ENCODE measurements at places on chromosomes 3 and 15. TPM values are rescaled to one million over a fixed set of nuclear protein-coding genes. Genes with fewer than 3 reads are reported as not detected.

DNA sequence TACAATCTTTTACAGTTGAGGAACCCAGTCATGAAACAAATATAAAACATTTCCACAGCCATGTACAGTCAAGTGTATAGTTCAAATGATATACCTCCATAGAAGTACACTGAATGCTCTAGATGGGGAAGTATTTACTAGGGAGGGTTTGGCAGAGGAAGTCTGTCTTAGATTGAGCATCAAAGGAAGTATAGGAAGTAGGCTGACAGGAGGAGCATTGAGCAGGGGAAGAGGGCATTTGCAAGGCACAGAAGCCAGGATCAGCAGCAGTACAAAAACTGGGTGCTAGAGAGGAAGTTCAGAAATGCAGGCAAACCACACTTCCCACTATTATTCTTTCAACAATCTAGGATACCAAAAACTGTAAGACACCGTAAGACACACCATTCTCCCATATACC is 122.6 kb downstream of the ANO10 start:
- H3K36me3 ChIP-seq, result peaks cover 2% of the 10 kb centered on the region
- peak overlapping the region; percentile 1 for H3K27ac ChIP-seq
- no peak for DNase-seq
- no peak overlapping the region for H3K4me3 ChIP-seq
- H3K27me3 ChIP-seq, result no peaks in the 10 kb centered on the region

MASP1 gene
- not detected for total RNA-seq

- H3K4me1 ChIP-seq, result peaks cover 5% of the 10 kb centered on the region
- DNase-seq, result no peak
- H3K27ac ChIP-seq, result no peak overlapping the region
- H3K4me3 ChIP-seq, result no peak overlapping the region
Measured at GRCh38 chr15:31501536-31502157, 175.0 kb downstream of the KLF13 start.

DNA sequence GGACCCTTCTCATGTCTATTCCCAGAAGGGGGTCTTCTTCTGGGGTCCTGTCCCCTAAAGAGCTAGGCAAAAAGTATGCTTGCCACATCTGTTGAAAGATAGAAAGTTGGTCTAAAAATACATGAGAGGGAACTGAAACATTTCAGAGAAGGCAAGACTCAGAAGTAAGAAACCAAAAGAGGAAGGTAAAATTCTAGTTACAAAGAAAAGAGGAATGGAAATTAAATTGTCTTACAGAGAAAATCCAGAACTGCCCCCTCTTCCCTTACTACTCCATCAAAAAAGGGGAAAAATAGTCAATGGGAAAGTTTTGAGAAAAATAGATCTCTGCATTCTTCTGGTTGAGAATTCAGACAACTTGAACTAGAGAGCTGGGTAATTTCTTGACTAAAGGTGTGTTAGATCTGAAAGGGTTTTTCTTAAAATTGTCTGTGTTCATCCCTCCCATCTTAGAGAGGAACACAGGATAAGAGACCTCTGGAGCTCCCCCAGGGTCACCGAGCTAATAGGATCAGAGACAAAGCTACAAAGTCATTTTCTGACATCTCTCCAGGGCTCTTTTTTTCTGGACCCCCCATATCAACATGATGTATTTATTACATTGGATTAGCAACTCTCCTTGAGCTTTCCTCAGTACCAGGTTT is 32.3 kb upstream of the CCR2 start:
- no peak for DNase-seq
- no peaks in the 10 kb centered on the region for H3K36me3 ChIP-seq
- no peak overlapping the region for H3K27ac ChIP-seq
- peaks cover 4% of the 10 kb centered on the region for H3K27me3 ChIP-seq

THBS1 gene
- total RNA-seq, result 0.54 TPM

GRCh38 chr15:79602731-79603130 is 170.6 kb downstream of the MINAR1 start:
- peaks cover 12% of the 10 kb centered on the region for H3K27me3 ChIP-seq
- no peaks in the 10 kb centered on the region for H3K36me3 ChIP-seq
- no peak overlapping the region for H3K4me3 ChIP-seq
- no peak overlapping the region for H3K27ac ChIP-seq
- no peak for DNase-seq
- H3K4me1 ChIP-seq, result no peaks in the 10 kb centered on the region

DNA sequence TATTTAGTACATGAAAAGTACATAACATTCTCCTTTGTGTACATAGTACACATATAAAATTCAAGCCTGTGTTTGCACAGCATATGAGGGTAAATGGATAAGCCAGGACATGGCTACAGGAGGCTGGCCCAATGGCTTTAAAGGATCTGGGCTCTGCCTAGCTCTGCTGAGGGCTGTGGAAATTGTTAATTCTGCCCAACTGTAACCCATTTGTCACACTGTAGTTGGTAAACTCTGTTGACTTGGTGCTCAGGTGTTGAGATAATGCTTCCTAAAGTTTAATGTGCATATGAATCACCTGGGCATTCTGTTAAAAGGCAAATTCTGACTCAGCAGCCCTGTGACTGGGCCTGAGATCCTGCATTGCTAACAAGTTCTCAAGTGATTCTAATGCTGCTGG is 196.5 kb upstream of the ZPLD1 start:
- peaks cover 9% of the 10 kb centered on the region for H3K27me3 ChIP-seq
- H3K27ac ChIP-seq, result no peak overlapping the region
- no peaks in the 10 kb centered on the region for H3K4me1 ChIP-seq
- no peak overlapping the region for H3K4me3 ChIP-seq
- no peaks in the 10 kb centered on the region for H3K36me3 ChIP-seq

DNA sequence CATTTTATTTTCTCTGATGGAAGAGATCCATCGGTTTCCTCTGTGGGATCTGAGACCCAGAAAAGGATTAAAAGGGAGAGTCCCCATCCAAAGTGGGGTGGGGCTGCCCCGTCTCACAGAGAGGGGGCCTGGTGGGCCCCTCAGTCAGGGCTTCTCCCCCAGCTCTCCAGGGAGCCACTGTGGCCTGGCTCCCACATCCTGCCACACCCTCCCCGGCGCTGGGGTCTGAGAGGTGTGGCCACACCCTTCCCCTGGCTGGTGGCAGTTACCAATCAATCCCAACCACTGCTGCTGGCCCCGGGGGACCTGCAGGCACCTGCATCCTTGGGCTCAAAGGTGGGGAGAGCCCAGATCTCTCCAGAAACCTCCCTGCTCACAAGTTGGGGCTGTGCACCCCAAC is 161.8 kb upstream of the IQSEC1 start:
- H3K27me3 ChIP-seq, result peaks cover 4% of the 10 kb centered on the region
- H3K4me3 ChIP-seq, result no peak overlapping the region
- no peak overlapping the region for H3K27ac ChIP-seq
- DNase-seq, result peak; percentile 44
- no peaks in the 10 kb centered on the region for H3K36me3 ChIP-seq

DNA sequence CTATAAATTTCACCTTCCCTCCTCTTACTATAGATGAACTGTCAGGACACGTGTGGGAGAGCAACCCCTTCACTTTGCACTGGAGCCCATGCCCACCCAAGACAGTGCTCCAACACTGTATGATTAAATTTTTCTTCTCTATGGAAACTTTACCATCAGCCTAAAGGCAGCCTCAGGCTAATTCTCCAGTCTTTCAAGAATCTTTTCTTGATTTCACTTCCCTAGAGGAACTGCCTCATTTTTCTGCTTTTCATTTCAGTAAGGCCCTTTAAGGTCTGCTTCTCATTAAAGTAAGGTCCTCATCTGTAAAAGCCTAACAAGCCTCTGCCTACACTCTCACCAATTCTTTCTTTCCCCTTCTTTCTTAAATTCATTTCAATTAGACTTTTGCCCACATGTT is 137.3 kb downstream of the KCNMB2 start:
- H3K27ac ChIP-seq, result no peak overlapping the region
- H3K36me3 ChIP-seq, result no peaks in the 10 kb centered on the region
- no peaks in the 10 kb centered on the region for H3K27me3 ChIP-seq
- DNase-seq, result no peak
- H3K4me1 ChIP-seq, result peaks cover 3% of the 10 kb centered on the region
- H3K4me3 ChIP-seq, result no peak overlapping the region

ARF4 gene
- 55.2 TPM for total RNA-seq

DNA sequence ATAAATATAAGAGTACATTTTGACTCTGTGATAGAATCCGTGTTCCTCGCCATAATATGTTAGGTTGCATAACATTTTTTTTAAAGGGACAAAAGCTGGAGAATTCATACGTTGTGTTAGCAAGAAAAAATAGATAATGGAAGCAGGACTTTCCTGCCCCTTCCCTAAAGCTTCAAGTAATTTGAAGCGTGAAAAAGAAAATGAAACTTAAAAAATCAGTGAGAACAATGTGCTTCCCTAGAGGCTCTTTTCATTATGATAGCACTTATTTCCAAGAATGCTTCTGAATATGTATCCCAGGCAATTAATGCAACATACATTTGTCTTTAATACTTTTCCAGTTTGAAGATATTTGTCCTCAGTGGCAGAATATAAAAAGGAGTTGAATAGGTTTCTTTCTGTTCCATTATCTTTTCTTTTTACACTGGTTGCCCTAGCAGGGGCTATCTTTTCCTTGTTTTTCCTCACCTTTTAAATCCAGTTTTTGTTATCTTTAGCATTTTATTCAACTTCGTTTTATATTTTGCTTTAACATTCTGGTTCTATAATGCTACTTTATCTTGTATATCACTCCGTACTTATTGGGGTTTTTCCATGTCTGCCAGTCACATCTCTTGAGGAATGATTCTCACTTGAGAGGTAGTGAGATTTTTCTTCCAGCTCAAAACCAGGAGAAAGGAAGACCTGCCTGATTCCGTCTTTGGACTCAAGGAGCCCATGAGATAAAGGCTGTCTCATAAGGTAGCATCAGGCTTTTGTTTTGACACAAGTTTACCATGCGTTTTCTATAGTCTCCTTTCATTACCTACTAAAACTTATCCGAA is 113.8 kb downstream of the MBNL1 start:
- no peak for DNase-seq
- no peaks in the 10 kb centered on the region for H3K27me3 ChIP-seq
- H3K4me3 ChIP-seq, result peak overlapping the region; percentile 64
- peaks cover 26% of the 10 kb centered on the region for H3K36me3 ChIP-seq

QTRT2 gene
- total RNA-seq, result 36.8 TPM

MUC20 gene
- 0.65 TPM for total RNA-seq

DNA sequence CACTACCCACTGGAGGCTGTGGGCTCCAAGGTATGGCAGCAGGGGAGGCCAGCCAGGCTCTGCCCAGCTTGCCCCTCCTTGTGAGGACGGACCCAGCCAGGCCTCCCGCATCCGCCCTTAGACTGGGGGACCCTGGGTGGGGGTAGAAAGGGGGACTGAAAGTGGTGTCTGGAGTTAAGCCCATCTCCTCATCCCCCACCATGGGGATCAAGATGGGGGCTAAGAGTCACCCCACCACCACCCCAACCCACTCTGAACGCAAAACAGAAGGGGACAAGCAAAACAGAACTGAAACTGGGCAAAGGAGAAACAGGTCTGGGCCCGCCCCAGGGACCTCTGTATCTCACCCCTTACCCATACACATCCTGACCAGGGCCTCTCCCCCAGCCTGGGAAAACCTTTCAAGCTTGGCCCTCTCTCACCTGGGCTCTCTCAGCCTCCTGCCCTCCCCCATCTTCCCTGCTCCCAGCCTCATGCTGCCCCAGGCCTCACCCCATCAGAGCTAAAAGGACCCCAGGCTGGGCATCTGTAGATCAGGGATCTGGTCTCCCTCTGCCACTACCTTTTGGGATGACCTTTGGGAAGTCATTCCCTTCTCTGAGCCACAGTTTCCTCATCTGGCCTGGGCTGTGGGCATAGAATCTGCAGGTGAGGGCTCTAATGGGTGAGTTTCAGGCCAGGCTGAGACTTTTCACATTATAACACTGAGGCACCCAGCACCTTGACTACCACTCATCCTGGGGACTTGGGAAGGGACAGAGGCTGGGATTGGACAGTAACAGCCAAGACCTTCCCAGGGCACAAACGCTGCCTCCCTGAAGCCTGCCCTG is 30.0 kb upstream of the CYP11A1 start:
- H3K4me3 ChIP-seq, result peak overlapping the region; percentile 49
- peaks cover 2% of the 10 kb centered on the region for H3K36me3 ChIP-seq
- peak overlapping the region; percentile 98 for H3K27ac ChIP-seq
- H3K27me3 ChIP-seq, result no peaks in the 10 kb centered on the region
- DNase-seq, result peak; percentile 35

DNA sequence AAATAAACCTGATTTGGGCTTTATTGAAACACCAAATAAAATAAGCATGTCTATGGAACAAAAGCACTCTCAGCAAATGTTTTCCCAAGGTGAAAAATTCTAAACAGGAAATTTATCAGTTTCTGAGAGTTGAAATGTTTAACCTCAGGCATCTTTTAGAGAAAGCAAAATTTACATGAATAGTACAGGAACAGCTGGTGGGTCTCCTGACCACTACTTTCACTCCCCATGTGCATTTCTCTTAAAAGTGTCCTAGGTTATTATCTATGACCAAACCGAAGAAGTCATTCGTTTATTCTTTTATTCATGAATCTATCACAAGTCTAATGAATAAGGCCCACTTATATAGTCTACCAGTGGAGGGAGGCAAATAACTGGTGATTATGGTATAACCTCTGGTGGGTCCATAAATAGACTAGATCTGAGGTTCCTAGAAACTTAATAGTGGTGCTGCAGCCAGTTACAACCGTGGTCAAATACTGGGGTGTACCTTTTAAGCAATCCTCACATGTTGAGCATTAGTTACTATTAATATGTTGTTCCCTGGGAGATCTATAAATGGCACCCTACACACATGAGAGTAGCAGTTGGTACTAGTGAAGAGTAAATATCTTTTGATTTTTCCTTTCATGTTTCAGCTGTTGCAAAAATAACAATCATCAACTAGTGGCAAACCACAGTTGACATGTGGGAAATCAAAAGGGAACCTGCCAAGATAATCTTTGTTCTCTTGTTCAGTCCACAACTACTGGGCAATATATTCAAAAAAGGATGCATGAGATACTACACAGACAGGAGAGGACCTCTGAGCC is 169.3 kb upstream of the STAC start:
- H3K36me3 ChIP-seq, result no peaks in the 10 kb centered on the region
- H3K27ac ChIP-seq, result no peak overlapping the region
- no peak overlapping the region for H3K4me3 ChIP-seq
- DNase-seq, result no peak
- H3K27me3 ChIP-seq, result no peaks in the 10 kb centered on the region
- H3K4me1 ChIP-seq, result no peaks in the 10 kb centered on the region

GRCh38 chr3:169955406-169955805 is 11.2 kb upstream of the SEC62 start:
- H3K27ac ChIP-seq, result no peak overlapping the region
- H3K4me3 ChIP-seq, result no peak overlapping the region
- peaks cover 3% of the 10 kb centered on the region for H3K4me1 ChIP-seq

LIPC gene
- 1.0 TPM for total RNA-seq

GRCh38 chr3:86830566-86830965 is 160.4 kb downstream of the VGLL3 start:
- no peaks in the 10 kb centered on the region for H3K27me3 ChIP-seq
- no peak overlapping the region for H3K27ac ChIP-seq
- H3K4me1 ChIP-seq, result no peaks in the 10 kb centered on the region
- no peak for DNase-seq
- no peaks in the 10 kb centered on the region for H3K36me3 ChIP-seq

GOLGA8S gene
- total RNA-seq, result 0.16 TPM

- H3K27me3 ChIP-seq, result no peaks in the 10 kb centered on the region
- H3K4me1 ChIP-seq, result peaks cover 5% of the 10 kb centered on the region
- peaks cover 45% of the 10 kb centered on the region for H3K36me3 ChIP-seq
- H3K27ac ChIP-seq, result no peak overlapping the region
Measured at GRCh38 chr15:42166225-42166940, 9.9 kb upstream of the PLA2G4F start.

GRCh38 chr3:56753206-56753820 is 48.4 kb downstream of the ARHGEF3 start:
- no peak overlapping the region for H3K4me3 ChIP-seq
- peaks cover 70% of the 10 kb centered on the region for H3K36me3 ChIP-seq
- DNase-seq, result peak; percentile 75
- no peaks in the 10 kb centered on the region for H3K27me3 ChIP-seq
- peak overlapping the region; percentile 73 for H3K27ac ChIP-seq
- peaks cover 63% of the 10 kb centered on the region for H3K4me1 ChIP-seq

TEX55 gene
- not detected for total RNA-seq
